ENCODE measurements at places on chromosomes 11 and 22.

DNA sequence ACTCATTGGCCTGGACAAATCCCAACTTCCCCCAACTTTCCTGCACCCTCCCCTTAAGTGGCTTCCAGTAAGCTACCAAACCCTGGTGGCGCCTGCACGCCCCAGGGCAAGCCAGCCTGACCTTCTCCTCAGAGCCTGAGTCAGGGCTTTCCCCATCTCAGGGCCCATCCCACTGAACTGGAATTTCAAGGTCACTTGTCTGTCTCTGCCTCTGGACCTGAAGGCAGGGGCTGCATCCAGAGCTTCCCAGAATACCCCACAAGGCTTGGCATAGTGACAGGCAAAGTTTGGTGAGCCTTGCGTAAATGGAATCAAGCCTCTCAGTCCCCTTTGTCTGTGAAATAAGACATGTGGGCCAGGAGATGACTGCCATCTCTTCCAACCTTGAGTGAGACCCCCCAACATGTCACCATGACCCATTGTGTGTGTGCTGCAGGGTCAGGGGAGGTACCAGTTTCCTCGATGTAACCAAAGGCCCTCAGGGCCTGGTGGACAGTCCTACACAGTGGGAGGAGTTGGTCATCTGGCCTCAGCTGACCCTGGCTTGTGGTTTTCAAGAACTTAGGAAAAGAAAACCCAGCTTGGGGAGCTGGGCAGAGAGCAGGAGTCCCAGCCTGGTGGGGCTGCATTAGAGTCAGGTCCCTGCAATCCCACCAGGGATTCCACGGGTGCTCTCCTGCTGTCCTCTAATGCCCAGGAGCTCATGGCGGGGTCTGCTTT is 8.9 kb downstream of the ALX4 start:
- no peak for DNase-seq

- DNase-seq = no peak
Measured at GRCh38 chr11:130100381-130101095, 30.8 kb downstream of the APLP2 start.

DNA sequence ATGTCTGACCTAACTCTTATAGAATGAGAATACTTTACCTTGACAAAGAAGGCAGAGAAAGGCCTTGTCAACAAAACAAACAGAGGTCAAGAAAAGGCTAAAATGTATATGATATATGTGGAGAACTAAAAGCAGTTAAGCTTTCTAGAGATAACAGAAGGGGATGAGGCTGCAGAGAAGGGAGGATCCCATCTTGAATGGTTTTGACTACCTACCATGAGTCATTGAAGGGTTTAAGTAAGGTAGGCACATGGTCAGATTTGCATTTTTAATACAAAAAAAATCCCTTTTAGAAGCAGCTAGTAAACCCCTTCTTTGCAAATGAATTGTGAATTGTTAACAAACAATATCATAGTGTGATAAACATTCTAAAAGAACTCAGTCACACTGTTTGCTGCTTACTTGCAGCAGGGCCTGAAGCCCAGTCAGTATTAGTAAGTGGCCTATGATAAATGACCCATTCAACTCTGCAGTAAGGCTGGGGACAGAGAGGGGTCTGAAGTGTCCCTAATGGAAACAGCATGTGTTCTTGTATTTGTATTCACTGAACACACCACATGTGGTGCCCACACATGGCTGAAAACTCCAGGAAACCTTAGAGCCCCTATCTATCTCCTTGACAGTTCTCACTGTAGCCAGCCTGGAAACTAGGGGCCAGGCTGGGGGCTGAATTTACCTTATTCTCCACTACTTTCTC is 328.8 kb upstream of the PITPNB start:
- no peak for DNase-seq

GRCh38 chr11:28339488-28339887 is 231.3 kb downstream of the METTL15 start:
- no peak for DNase-seq

DNA sequence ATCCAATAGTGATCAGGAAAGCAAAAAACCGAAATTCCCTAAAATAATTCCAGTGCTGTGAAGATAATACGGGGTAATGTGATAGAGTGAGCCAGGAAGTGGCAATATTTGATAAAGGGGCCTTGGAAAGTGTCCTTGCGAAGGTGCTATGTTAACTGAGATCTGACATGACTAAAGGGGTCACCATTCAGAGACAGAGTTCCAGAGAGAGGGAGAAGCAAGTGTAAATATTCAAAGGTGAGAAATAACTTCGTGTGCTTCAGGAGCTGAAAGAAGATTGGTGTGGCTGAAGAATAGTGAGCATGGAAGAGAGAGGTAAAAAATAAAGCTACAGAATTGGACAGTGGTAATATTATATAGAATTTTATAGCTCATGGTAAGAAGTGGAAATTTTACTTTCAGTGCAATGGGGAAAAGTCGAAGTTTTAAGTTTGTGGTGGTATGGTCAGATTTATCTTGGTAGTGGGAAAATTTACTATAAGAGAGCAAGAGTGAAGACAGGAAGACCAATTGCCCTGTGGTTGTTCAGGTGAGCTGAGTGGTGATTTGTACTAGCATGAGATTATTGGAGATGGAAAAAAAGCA is 164.5 kb downstream of the JRKL start:
- no peak for DNase-seq

DNA sequence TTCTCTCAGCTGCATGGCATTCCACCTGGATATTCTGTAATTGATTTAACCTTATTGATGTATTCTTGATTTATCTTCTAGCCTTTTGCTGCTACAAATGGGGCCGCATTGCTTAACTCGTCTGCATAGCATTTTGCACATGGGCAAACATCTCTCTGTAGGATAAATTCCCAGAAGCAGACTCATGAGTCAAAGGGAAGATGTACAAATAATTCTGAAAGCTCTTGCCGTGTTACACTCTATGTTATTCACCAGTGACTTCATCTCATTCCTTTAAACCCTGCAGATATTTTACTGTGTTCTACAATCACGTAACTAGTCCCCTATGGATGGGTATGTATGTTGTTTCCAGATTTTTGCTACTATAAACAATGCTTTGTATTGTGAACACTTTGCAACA is 112.7 kb downstream of the SEZ6L start:
- DNase-seq = no peak

- peak; percentile 79 for DNase-seq
Measured at GRCh38 chr11:117232092-117232878, at the start of gene RNF214. Gene RNF214, plus strand, starts transcription at chr11:117232671. Its CDS starts 1,602 bp downstream, at chr11:117234273.

DNA sequence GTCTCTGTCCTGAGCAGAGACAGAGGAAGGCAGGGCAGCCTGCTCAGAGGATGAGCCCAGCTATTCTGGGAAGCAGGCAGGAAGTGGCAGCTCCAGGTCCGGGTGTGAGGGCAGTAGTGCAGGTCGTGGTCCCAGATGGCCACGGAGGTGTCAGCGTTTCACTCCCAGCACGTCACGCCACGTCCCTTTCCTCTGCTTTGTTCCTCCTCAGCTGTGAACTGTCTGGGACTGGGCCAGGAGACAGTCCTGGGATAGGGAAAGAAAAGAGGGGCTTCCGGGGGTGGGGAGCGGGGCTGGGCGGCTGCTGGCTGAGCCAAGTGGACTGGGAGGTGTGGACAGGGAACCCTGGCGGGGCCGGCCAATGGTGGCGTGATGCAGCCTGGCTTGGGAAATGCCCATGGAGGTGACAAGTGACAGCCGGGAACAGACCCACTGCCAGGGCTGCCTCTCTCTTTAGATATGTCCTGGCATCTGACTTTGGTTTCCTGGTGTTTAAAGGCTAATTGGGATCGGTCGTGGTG is 64.7 kb downstream of the KCNQ1 start:
- DNase-seq = peak; percentile 11

GRCh38 chr11:133955081-133955891 is 1.5 kb downstream of the IGSF9B start:
- DNase-seq = peak; percentile 81

DNA sequence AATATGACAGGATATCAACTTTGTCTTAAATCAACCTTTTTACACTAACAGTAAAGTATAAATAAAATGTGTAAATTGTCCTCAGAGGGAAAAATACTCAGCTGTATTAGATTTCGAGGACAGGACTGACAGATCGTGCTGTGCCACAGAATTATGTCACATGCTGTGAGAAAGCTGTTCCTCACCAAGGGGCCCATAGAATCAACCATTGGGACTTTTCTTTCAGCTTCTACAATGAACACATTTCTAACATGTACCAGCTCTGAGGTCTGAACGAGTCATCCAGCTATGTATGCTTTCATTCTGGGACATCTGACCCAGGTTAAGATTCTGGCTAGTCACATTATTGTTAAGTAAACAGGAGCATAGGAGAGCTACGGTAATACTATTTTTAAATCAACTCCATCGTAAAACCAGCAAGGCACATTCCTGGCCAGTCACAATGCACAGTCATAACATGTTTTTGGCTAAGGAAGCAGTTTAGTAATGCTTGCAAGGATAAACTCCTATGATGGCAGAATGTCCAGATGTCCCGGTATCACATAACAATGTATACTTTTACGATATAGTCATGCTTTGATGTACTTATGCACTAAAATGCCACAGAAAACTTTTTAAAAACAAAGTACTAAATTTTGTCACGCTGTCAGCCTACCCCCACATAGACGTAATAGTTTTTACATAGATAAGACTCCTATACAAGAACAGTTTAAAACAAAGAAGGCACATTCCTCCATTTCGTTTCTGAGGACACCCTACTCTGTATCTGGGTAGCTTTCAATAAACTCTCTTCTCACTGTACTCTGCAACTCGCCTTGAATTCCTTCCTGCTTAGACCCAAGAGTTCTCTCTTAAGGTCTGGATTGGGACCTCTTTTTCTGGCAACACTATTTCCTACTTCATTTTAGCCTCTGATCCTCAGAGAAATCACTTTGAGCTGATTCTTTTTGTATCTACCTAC is 27.4 kb downstream of the ZNF214 start:
- no peak for DNase-seq

DNA sequence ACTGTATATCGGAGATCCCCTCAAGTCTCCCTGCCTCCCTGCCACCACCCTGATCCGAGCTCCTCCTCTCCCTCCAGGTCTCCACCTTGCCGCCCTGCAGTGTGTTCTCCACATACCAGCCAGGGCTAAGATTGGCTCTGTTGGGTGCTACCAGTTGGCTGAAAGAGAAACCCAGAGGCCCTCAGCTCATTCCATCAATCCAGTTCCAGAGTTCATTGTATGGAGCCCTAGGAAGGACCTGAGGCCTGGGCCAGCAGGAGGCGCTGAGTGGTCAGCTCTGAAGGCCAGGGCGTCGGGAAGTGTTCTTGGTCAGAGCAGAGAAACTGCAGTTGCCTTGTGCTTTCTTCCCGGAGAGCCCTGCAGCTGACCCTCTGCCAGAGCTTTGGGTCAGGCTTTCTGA is 2.2 kb upstream of the TOP3B start:
- no peak for DNase-seq

- DNase-seq = no peak
Measured at GRCh38 chr22:28506150-28506535, 173.5 kb downstream of the TTC28 start.

DNA sequence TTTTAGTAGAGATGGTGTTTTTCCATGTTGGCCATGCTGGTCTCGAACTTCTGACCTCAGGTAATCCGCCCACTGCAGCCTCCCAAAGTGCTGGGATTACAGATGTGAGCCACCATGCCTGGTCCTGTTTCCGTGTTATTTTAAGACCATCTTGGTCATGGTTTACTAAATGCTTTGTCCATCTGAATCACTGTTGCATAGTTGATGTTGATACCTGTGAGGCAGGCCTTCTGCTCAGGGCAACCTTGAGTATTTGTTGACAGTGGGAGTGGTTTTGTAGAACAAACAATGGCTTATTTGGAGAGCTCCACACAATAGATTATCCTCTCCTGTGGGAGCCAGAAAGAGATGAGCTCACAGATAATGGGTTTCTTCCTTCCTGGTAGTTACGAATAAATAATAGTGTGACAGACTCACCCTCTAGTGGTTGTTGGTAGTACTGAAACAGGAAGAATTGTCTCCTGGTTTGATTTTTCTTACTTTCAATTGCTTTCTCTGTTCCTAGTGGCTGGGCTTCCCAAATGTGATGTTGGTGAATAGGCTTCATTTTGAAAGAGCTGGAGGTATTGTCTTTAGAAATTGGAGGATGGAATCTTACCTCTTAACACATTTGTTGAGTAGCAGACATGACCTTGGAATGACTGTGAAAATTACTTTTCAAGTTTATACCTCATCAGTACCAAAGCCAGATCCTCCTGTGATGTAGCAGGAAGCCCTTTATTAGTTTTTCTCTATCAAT is 39.0 kb downstream of the CTNND1 start:
- no peak for DNase-seq

DNA sequence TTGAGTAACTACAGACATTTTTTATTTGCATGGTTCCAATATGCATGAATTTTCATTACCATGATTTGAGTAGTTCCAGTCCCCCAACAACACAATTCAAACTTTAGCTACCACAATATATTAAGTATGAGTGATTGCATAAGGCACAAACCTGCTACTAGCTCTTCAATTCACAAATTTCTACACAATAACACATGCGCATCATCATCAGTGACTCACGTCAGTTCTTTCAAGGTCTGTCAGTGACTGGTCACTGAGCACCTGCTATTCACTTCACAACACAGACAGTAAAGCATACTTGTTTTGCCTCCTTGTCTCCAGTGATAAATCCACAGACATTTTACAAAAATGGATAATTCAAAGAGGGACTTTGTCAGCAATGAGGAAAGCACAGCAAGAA is 435.1 kb upstream of the CCDC90B start:
- no peak for DNase-seq

- DNase-seq = no peak
Measured at GRCh38 chr11:114149689-114150407, 90.3 kb downstream of the ZBTB16 start.

- DNase-seq = no peak
Measured at GRCh38 chr11:12441231-12441861, 64.0 kb downstream of the PARVA start.

- peak; percentile 70 for DNase-seq
Measured at GRCh38 chr11:72091292-72091691, 10.6 kb downstream of the LRRC51 start.

- DNase-seq = peak; percentile 79
Measured at GRCh38 chr11:64268025-64268892, 16.2 kb downstream of the BAD start.

GRCh38 chr11:47373876-47374719 is 4.2 kb downstream of the SPI1 start:
- peak; percentile 83 for DNase-seq

GRCh38 chr22:19086896-19087295 is 35.3 kb downstream of the DGCR2 start:
- DNase-seq = no peak

DNA sequence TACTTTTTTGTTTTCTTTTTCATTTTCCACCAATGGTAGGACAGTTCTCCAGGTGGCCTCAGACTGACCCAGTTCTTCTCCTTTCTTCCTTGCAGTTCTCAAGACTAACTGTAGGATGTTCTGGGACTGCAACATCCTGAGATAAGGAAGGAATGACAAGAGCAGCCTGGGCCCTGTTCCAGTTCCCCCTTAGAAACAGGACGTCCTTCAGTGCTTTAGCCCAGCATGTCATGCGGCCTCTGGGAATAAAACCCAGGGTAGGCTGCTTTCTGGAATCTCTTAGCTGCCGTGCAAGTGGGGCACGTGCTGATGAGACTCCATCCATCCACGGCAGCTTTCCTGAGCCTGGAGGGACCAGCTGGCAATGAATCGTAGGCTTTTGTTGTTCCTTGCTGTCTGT is 24.0 kb upstream of the CADM1 start:
- no peak for DNase-seq
